NCI-H1105 (cell line): ENCODE measurements at places on chromosomes 6 and 20.

DNA sequence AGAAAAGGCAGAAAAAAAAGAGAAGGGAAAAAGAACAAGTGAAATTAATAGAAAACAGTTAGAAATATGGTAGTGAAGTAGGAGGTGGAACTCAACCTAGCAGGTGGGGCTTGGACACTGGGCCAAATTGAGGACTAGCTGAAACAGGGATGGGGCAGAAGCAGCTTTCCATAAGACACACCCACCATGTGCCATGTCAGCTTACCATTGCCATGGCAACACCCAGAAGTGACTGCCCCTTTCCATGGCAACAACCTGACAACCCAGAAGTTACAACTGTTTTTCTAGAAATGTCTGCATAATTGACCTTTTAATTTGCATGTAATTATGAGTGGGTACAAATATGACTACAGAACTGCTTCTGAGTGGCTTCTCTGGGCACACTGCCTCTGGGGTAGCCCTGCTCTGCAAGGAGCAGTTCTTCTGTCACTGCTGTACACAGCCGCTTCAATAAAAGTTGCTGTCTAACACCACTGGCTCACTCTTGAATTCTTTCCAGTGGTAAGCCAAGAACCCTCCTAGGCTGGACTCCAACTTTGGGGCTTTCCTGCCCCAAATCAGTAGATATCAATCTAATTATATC is 35.9 kb upstream of the SLC24A3 start:
- DNase-seq = no peak

GRCh38 chr20:39878809-39879208 is 810.2 kb downstream of the MAFB start:
- no peak for DNase-seq

DNA sequence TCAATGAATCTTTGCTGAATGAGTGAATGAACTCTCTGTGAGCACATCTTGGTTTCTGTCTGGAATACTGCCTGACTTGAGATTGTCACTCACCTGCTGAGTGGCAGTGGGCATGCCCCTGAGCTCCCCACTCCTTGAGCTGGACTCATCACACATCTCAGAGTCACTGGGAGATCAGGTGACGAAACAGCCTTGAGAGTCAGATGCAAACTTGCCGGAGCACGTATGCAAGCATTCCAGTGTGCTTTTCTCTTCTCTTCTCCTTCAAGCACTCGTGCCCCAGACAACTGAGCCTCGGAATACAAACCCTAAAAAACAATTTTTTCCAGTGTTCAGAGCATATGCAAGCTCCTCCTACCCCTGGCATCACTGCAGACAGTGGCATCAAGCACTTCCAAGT is 9.4 kb upstream of the BMP7 start:
- no peak for DNase-seq

GRCh38 chr6:29531668-29532067 is 27.9 kb downstream of the UBD start:
- DNase-seq = no peak

DNA sequence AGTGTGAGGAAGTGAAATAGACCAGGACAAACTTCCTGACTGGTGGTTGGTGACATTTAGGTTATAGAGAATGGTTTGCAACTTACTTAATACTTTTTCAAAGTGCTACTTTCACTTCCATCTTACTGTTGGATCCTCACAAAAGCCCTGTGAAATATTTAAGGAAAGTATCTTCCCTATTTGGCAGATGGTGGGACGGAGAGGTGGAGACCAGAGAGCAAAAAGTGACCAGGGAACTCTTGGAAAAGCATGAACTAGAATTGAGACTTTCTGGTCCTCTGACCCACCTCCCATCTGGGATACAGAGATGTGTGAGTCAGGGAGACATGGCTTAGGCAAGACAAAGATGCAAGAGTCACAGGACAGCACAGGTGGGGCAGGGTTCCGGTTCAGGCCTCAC is 3.0 kb downstream of the TRIM10 start:
- no peak for DNase-seq

DNA sequence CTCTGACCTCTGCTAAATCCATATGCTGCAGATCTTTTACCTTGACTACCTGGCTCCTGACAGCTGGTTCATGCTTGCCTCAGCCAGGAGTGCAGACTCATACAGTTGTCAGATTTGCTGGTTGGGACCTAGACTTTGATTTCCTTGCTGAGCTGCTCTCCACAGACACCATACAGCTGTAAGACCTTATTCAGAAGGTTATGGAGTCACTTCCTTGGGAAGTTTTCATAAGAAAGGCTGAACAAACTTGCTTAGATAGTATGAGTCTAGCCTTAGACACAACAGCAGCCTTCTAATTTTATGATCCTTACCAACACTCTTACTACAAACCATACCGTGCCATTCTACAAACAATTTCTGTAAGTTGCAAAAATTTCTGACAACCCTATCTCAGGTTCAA is 102.9 kb downstream of the EDN1 start:
- no peak for DNase-seq

- no peak for DNase-seq
Observed at GRCh38 chr6:137637121-137637520, 142.9 kb upstream of the OLIG3 start.

GRCh38 chr20:23917024-23917725 is 37.6 kb upstream of the CST5 start:
- DNase-seq = no peak

DNA sequence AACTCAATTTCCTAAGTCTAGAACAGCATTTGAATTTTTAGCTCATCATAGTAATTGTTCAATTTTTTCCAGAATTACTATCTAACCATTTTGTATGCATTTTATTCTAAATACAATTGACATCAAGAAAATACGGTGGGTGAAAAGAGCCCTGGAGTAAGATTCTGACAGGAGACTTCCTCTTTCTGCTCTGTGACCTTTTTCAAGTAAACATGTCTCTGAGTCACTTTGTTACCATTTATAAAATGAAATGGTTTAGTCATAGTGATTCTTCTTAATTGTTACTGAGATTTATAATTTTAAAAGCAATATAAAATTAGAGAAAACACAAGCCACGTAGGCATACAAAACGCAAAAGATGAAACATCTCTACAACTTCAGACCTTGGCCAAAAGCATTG is 80.2 kb downstream of the PLCB1 start:
- DNase-seq = no peak

DNA sequence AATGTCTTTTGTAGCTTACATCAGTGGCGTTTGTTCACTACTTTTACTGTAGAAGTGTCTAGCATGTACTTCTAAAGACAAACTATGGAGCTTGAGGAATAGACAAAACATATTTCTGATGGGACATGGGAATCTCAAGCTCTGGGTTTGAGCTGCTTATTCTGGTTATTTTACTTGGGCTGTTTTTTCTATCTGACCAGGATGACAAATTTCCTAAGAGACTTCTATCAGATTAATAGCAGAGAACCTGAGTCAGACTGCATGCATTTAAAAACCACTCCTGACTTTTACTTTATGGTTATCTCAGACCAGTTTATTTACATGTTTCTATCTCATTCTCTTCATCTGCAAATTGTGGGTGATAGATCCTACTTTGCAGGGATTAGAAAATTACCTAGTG is 1282.3 kb upstream of the GJE1 start:
- no peak for DNase-seq

DNA sequence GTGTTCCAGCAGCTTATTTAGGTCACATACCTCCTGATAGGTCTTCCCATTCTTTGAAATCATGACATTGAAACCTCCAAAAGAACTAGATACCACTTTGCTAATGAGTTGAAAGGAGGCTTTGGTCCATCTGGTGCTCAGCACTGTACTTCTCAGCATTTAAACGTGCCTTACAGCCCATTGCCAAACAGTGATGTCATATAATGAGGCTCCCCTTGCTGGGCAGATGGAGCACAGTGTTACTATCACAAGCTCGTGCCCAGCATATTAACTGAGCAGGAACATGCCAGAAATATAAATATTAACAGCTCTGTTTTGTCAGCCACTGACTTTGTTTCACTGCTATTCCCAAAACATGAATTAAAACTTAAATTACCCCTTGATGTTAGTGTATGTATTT is 25.5 kb upstream of the MAPK13 start:
- no peak for DNase-seq

DNA sequence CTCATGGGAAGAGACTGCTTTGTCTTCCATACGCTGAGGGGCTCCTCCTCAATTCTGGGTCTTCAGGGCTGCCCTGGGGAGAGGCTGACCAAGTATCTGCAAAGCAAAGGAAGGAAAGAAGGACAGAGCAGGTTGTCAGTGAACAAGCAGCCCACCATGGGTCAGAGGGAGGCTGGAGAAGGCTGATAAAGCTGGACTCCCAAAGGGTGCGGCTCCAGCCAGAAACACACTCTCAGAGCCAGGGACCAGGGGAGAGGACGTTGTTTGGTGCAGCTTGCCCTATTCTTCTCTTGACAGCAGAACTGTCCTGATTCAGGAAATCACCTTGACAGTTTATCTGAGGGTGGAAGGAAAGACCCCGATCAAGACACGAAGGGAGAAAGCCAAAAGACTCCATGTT is 10.4 kb upstream of the CTCFL start:
- DNase-seq = no peak

- DNase-seq = no peak
Observed at GRCh38 chr20:3276680-3277015, 37.7 kb upstream of the SLC4A11 start.

GRCh38 chr6:160398674-160399271 is 50.6 kb downstream of the SLC22A3 start:
- DNase-seq = no peak
